ENCODE measurements at places on chromosomes 13 and 19.
A peak's percentile ranks its signal among the peaks of the same experiment; 100 is the strongest.

GRCh38 chr13:112452380-112453206, 76.4 kb downstream of the SPACA7 start:
- H3K4me3 ChIP-seq = no peak overlapping the region
- H3K4me1 ChIP-seq = no peaks in the 10 kb centered on the region
- no peaks in the 10 kb centered on the region for H3K27me3 ChIP-seq
- no peak for DNase-seq
- no peak overlapping the region for H3K27ac ChIP-seq
- no peaks in the 10 kb centered on the region for H3K36me3 ChIP-seq

- H3K27ac ChIP-seq = no peak overlapping the region
- no peak overlapping the region for H3K4me3 ChIP-seq
- H3K36me3 ChIP-seq = no peaks in the 10 kb centered on the region
- H3K4me1 ChIP-seq = no peaks in the 10 kb centered on the region
- no peaks in the 10 kb centered on the region for H3K27me3 ChIP-seq
Measured at GRCh38 chr13:89627996-89628395, 1719.5 kb upstream of the MIR17HG start.

DNA sequence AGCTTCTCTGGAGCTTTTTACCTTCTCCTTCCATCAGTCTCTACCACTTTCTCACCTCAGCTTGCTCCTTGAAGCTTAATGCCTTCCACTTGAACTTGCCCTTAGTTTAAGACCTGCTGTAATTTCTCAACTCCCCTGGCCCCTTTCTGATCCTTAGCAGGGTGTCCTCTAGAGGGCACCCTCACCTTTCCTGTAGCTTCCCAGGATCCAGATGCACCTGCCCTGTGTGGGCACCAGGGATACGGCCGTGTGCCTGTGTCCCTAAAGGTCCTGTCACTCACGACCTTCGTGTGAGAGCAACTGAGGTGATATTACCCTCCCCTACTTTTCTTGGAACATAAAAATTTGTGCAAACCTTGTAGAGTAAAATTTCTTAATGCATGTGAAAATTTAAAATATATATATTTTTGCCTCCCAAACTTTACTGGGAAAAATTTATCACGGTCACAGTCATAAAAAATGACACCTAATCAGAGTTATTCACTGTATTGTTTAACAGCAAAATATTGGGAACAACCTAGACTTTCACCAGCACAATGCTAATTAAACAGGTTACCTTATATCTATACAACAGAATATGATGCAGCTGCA, 46.4 kb downstream of the PSG3 start:
- no peaks in the 10 kb centered on the region for H3K36me3 ChIP-seq
- no peak for DNase-seq
- peaks cover 10% of the 10 kb centered on the region for H3K27me3 ChIP-seq
- H3K4me3 ChIP-seq = no peak overlapping the region
- no peaks in the 10 kb centered on the region for H3K4me1 ChIP-seq
- no peak overlapping the region for H3K27ac ChIP-seq

DNA sequence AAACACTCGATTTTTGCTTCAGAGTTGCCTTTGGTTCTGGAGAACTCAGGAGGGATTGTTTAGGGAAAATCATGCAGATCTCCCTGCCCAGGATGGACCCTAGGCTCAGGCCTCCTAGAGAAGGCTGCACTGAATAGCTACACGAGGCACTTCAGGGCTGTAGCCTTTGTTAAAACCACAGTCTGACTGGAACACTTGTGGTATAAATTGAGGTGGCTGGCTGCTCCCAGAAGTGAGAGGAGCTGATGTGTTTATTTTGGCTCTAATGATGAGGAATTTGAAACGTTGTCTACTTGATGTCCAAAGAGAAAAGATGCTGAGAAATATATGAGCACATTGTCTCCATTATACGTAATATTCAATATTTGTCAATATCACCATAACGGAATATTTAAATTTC, 762.1 kb upstream of the ARGLU1 start:
- DNase-seq = no peak
- no peaks in the 10 kb centered on the region for H3K27me3 ChIP-seq
- H3K27ac ChIP-seq = no peak overlapping the region
- H3K4me3 ChIP-seq = no peak overlapping the region
- H3K4me1 ChIP-seq = no peaks in the 10 kb centered on the region

DNA sequence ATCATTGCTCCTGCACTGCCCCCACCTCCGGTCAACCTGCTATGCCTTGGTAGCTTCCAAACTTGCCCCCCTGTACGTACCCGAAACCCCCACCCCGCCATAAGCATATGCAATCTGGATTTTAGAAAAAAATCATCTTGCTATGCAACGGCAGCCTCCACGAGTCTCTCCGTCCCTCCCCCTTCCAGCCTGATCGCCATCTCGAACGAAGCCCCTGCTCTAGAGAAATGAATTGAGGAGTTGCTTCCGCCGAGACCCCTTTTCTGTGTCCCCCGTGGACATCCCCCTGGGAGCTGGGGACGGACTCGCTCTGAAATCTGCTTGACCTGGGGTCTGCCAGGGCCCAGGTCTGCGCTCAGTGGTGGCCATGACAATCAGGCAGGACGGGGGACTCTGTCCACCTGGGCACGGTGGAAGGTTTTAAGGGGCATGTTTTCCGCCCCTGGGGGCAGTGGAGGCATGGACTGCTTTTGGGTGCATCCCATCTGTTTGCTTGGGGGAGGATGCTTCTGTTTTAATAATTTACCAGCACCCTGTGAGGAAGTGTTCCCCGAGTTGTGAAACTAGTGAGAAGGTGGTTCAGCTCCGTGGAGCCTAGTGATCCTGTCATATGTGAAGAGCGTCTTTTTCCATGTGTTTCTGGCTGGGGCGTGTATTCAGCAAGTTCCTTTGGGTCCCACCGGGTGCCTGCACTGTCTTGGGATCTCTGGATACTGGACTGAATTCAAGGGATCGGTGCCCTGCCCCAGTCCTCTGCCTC, 1.0 kb downstream of the KDM4B start:
- H3K4me3 ChIP-seq = peak overlapping the region; percentile 82
- H3K4me1 ChIP-seq = peaks cover 38% of the 10 kb centered on the region

DNA sequence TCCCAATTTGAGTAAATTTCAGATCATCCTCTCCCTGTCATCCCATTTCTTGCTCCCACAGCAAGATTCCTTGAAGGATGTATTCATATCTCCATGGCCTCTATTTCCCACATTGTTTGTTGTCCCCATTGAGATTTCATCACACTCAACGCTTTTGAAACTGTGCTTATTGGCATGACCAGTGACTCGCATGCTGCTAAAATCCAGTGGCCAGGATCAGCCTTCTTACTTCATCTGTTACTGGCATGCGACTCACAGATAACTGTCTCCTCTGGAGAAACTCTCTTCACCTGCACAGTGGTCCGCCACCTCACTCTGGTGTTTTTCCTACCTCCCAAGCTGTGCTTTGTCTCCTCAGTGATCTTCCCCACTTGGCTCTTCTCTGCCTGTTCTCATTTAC, 95.8 kb downstream of the WASF3 start:
- no peaks in the 10 kb centered on the region for H3K4me1 ChIP-seq
- DNase-seq = no peak
- H3K4me3 ChIP-seq = no peak overlapping the region

GRCh38 chr13:24148414-24149235, 11.9 kb upstream of the SPATA13 start:
- no peak overlapping the region for H3K27ac ChIP-seq
- H3K27me3 ChIP-seq = peaks cover 31% of the 10 kb centered on the region
- no peak overlapping the region for H3K4me3 ChIP-seq
- H3K4me1 ChIP-seq = no peaks in the 10 kb centered on the region
- no peak for DNase-seq
- no peaks in the 10 kb centered on the region for H3K36me3 ChIP-seq

DNA sequence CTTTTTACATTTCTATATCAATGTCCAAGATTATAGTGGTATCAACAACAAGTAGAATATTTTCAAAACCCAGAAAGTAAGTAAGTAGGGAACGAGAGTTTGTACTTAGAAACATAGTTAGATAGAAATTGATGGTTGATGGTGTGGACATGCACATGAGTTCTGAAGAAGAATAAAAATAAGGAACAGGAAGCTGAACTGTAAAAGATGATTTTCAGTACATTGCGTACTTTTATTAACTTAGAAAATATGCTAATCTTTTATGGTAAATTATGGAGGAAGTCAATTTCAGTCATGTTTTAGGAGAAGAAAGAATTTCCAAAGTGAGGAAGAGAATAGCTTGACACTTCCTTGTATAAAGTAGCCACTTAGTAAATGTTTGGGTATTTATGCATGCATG, 12.3 kb upstream of the GPR18 start:
- no peak overlapping the region for H3K4me3 ChIP-seq
- no peaks in the 10 kb centered on the region for H3K27me3 ChIP-seq
- no peak overlapping the region for H3K27ac ChIP-seq
- peaks cover 38% of the 10 kb centered on the region for H3K36me3 ChIP-seq
- no peak for DNase-seq

DNA sequence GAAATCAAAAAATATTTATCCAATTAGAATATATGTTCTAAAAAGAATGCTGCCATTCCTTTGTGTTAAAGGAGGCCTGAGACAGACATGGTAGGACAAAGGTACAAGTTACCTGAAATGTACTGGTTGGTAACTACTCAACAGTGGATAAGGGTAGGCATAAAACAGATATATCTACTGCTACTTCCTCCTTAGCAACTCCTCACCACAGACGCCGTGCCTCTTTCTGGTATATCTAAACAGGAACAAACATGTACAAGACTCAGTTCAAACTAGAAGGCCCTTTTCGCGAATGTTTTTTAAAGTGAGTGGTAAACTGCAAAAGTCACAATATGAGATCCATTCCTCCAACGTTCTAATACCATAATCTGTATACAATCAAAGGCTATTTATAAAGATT, 86.9 kb downstream of the TBC1D4 start:
- no peaks in the 10 kb centered on the region for H3K4me1 ChIP-seq
- H3K4me3 ChIP-seq = no peak overlapping the region
- H3K36me3 ChIP-seq = no peaks in the 10 kb centered on the region

DNA sequence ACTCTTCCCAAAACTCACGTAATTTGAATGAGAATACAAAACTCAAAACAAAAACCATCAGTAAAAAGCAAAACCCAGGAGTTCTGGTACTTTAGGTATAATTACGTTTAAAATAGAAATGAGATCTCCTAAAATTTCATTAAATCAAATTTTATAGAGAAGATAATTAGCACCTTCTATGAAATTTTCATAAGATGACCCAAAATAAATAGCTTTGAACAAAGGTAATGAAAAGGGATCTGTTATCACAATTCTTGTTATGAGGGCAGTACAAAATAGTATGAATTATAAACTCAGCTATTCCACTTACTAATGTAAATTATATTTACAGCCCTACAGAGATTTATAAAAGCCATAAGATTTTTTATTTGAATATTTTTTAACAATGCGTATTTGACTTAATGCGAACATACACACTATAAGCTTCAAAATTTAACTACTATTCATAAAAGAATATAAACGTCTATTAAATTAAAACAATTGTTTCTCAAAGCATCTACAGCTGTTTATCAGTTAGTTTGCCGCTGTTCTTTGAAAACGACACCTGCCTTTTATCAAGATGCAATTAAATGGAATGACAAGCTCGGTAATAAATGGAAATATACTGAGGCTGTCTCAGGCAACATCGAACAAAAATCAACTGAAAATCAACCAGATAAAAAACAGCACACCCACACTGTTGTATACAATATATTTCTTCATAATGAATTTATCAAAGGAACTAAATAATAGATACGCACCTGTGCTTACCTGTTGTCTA, 63.8 kb downstream of the KCNRG start:
- H3K27ac ChIP-seq = peak overlapping the region; percentile 100
- peak overlapping the region; percentile 92 for H3K4me3 ChIP-seq
- no peak for DNase-seq
- H3K4me1 ChIP-seq = peaks cover 51% of the 10 kb centered on the region

DNA sequence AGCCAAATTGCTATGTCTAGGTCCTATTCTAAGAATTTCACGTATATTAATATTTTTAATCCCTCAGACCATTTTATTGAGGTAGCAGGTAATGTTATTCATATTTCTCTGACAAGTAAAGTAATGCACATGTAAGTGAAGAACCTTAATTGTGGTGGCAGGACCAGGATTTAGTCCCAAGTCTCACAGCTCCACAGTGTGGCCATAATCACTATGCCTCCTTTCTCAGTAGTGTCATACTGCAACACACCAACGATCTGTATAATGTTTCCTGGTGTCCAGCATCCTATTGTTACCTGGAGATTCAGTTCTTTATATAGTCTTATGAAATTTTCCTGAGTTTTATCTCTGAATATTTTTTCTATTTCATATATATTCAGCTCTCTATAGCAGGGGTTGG, 340.3 kb downstream of the OLFM4 start:
- H3K4me3 ChIP-seq = no peak overlapping the region
- H3K27me3 ChIP-seq = no peaks in the 10 kb centered on the region
- H3K4me1 ChIP-seq = no peaks in the 10 kb centered on the region
- no peak overlapping the region for H3K27ac ChIP-seq
- no peak for DNase-seq
- no peaks in the 10 kb centered on the region for H3K36me3 ChIP-seq

- no peaks in the 10 kb centered on the region for H3K4me1 ChIP-seq
- peaks cover 10% of the 10 kb centered on the region for H3K27me3 ChIP-seq
- no peak for DNase-seq
- no peak overlapping the region for H3K27ac ChIP-seq
- H3K36me3 ChIP-seq = no peaks in the 10 kb centered on the region
Measured at GRCh38 chr13:52104624-52105023, 24.2 kb downstream of the NEK5 start.

DNA sequence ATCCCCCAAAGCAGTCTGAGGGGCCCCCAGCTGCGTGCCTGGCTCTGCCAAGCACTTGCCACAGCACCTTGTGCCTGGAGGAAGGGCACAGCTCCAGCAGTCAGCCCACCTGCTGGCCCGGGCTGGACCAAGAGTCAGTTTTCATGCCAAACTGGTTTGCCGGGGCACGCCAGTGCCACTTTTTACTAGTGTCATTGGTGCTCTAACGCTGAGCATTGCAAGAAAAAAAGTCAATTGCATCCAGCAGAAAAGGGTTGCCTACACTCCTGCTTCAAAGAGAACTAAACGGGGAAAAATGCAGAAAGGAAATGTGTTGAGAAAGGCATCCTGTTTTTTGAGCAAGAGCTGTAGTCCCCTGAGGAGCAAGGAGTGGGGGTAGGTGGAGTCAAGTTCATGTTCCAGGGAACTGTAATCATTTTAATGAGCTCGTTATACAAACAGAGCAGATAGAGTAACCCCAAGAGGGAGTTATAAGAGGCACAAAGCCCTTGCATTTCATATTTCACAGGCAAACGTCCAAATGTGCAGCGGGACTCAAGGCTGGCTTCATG, 68.4 kb downstream of the F2RL3 start:
- no peak for DNase-seq
- no peak overlapping the region for H3K4me3 ChIP-seq
- peaks cover 17% of the 10 kb centered on the region for H3K27me3 ChIP-seq
- H3K36me3 ChIP-seq = no peaks in the 10 kb centered on the region
- H3K27ac ChIP-seq = no peak overlapping the region

DNA sequence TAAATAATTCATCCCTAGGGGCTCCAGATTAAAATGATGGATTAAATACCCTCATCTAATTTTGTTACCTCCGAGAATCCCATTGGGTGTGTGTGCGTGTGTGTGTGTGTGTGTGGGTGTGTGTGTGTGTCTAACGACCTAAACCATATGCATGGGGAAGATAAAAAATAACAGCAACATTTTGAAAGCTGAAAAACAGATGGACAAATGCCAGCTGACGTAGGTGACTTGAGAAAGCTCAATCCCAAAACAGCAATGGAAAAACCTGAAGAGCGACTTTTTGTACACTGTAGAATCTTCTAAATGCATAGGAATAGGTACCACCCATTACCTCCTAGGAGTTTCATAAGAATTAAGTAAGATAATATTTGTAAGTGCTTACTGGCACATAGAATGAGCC, 8.7 kb upstream of the RPL21 start:
- H3K36me3 ChIP-seq = no peaks in the 10 kb centered on the region
- H3K4me1 ChIP-seq = peaks cover under 1% of the 10 kb centered on the region
- no peaks in the 10 kb centered on the region for H3K27me3 ChIP-seq

Measured in activated naive CD4-positive, alpha-beta T cell treated with anti-CD3 and anti-CD28 coated beads, Interleukin-2, amount 10 ng/mL, durations not matched to agents 7 days and 5 days (primary cell).